ENCODE measurements at places on chromosomes 6 and 20.
A peak's percentile ranks its signal among the peaks of the same experiment; 100 is the strongest.

GRCh38 chr6:154289818-154290508 is 66.6 kb downstream of the IPCEF1 start:
- no peak for DNase-seq

- no peak for DNase-seq
Observed at GRCh38 chr6:31659649-31660380, 763 bp downstream of the C6orf47 start.

DNA sequence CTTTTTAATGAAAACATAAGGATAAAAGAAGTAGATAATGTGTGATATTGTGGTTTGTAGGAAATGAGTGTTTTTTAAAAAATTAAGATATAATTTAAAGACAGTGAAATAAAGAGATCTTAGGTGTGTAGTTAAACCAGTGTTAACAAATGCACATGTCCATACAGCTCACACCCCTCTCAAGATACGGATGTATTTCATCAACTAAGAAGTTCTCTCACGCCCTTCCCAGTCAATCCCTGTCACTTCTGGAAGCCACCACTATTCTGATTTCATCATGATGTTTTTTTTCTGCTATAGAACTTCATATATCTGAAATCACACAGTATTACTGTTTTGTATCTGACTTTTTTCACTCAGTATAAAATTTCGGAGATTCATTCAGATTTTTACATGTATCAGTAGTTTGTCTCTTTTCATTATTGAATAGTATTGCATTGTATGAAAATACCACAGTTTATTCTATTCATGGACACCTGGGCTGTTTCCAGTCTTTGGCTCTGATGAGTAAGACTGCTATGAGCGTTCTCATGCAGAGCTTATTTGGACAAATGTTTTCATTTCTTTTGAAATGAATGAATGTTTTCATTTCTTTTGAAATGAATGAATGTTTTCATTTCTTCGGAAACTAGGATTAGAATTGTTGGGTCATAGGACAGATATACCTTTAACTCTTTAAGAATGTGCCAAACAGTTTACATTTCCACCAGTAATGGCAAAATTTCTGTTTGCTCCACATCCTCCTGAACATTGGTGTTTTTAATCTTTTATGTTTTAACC is 49.7 kb upstream of the ELOVL5 start:
- DNase-seq, result no peak

GRCh38 chr6:170049641-170050561 is 241.0 kb downstream of the DLL1 start:
- no peak for DNase-seq

DNA sequence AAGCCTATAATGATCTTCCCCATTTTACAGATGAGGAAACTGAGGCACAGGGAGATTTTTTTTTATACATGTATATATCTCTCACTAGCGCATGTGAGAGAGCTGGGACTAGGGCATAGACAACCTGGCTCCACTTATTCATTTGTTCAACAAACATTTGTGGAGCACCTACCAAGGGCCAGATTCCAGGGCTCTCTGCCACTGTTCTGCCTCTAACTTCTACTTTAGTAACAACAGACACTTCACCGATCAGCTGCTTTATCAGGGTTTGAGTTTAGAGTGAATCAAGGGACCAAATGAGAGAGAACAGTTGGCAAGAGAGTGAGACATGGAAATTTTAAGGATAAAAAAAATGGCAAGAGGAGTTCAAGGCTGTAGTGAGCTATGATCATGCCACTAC is 7.4 kb downstream of the ADAT2 start:
- DNase-seq, result no peak

DNA sequence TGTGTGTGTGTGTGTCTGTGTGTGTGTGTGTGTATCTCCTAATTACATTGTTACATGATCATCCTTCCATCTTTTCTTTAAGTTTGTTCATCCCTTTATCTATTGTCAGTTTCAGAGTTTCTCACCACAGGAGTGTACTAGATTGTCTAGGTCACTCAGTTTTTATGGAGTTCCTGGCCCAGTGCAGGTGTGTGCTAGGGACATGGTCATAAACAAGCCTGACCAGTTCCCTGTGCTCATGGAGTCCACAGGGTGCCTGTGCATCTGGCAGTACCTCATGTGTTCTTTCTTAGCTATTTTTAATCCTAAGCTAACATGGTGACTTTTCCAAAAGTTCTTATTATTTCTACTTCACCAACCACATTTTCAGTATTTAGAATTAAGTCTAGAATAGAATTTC is 43.9 kb downstream of the PHACTR2 start:
- no peak for DNase-seq

DNA sequence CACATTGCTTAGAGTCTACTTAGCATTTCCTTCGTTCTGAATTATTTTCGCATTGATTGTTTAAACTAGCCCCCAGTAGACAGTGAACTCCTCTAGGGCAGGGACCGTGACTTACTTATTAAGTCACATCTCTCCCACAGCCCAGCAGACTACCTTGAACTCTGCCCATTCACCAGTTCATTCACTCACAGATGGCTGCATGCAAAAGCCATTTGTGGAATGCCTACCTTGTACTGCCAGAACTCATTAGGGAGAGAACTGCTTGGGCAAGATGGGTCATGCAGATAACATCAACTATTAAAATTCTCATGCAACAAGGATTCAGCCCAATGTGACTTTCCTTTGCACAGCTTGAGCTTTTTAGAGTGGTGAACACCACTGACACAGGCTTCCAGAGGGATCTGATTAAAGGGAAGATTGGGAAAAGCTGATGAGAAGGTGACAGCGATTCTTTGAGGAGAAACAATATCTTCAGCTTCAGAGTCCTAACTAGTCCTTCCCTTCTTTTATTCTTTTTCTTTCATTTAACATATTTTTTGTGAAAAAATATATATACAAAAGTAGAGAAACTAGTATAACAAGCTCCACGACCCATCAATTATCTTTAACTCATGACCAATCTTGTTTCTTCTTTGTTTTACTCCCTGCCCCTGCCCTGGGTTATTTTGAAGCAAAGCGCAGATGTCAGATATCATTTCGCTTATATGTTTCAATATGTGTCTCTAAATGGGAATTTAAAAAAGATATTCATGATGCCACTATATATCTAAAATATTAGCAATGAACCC is 273.9 kb downstream of the CDC5L start:
- DNase-seq, result no peak

GRCh38 chr20:31713312-31714273 is 9.1 kb downstream of the BCL2L1 start:
- no peak for DNase-seq

- DNase-seq, result peak; percentile 57
Observed at GRCh38 chr20:57622579-57623381, 2.6 kb upstream of the ZBP1 start.

DNA sequence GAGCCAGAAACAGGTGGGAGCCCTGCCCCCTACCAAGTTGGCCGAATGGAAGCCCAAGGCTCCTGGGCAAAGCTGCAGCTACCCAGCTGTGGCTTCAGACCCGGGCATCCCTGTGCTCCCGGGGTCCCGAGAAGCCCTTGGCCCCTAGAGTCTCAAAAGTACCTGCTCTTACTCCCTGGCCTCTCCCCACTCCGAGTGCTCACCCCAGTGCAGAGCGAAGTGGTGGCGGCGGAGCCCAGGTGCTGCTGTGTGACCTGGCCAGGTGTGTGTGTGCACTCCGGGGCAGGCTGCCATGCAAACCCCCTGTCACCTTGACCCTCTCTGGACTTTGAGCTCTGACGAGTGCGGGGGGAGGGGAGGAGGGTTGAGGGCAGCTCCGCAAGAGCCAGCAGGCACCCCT is 493.8 kb upstream of the MANEA start:
- DNase-seq, result no peak

DNA sequence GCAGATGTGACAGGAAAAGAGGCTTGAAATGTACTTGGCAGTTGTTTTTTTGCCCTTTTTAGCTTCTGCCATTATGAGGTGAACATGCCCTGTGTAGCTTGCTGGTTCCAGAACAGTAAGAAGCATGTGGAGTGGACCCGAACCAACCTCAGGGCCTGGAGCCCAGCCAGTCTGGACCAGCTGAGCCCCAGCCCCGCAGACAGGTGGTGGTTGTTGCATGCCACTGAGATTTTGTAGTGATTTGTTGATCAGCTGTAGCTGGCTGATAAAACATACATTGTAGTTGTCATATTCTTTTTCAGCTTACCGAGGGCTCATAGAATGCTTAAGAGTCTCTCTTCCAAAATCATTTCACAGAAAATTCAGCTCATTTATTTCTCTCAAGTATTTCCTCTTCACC is 182.2 kb downstream of the FARS2 start:
- DNase-seq, result no peak

DNA sequence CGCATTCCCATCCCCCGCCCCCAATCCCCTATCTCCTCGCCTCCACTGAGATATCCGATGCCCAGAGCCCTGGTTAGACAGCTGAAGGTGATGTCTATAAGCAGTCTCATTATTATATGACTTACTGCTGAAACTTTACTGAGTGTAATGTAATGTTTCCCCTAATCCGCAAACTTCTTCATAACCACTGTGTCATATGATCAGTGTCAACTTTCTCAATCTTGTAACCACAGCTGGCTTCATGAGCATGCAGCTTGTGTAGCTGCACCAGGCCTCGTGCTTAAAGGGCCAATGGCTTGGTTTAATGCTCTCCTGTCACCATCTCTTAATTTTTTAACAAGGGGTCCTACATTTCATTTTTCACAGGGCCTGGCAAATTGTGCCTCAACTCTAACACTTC is 8.1 kb downstream of the ASIP start:
- DNase-seq, result no peak

GRCh38 chr6:118917546-118918328 is 17.2 kb downstream of the MCM9 start:
- no peak for DNase-seq

GRCh38 chr6:7112741-7113313 is 5.1 kb downstream of the RREB1 start:
- no peak for DNase-seq

- no peak for DNase-seq
Observed at GRCh38 chr6:89616531-89616930, 22.0 kb downstream of the LYRM2 start.

- no peak for DNase-seq
Observed at GRCh38 chr6:40585651-40586269, 1.4 kb downstream of the LRFN2 start.

DNA sequence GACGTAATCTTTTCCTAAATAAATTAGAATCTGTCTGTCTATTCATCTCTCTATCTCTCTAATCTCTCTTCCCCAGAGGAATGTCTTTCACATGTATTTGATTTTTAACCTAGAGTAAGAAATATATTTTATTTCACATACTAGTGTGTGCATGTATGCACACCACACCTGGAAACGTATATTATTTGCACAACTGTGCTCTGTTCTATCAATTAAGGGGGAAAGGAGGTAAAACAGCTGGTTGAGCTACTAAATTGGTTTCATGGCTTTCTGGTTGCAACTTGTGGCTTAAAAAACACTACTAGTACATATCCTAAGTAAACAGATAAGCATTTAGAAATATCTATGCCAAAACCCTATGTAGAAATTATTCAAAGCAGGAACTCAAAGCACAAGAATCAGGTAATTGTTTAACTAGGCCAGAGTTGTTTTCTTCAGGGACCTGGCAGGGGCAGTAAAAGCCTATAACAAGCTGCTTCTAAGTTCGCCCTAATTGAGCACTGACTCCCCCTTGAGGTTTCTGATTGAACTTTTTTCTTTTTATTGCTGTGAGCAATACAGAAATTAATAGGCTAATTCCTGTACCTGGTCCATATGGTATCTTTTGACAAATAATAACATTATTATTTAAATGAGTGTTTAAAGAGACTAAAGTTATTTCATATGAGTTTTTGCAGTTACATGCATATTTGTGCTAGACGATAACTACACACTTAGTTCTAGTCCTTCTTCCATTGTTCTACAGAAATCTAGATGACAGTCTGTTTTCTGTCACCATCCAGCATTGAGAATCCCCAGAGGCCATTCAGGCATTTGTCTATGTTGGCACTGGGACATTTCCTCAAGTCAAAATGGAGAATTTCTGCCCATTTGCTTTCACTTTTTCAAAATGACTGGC is 88.6 kb downstream of the MCHR2 start:
- no peak for DNase-seq

DNA sequence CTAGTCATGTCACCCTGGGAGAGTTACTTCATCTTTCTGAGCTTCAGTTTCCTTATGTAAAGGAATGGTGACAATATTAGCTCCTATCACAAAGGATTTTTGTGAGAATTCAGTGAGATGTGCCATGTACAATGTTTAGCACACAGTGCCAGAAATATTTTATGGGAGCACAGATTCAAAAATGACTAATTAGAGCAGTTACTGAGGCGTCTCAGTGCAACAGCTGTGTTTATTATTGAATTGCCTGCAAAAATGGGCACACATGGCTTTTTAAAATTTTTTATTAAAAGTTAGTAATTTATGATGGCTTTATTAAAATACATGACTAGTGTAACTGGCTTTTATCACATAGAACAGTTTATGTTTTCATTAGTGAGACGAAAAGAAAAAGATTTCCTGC is 134.3 kb upstream of the AHI1 start:
- no peak for DNase-seq

DNA sequence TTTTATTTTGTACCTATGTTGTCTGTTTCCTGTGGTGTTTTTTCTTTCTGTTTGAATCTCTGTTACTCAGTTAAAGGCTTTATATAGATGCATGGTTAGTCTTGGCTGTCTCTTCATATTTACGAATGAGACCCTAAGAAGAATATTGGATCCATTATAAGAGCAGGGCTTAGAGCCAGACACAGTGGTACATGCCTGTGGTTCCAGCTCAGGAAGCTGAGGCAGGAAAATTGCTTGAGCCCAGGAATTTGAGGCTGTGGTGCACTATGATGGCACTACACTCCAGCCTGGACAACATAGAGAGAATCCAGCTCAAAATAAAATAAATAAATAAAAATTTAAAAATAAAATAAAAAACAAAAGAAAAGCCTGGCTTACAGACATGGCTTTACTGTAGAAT is 211.1 kb downstream of the SOD2 start:
- no peak for DNase-seq

- no peak for DNase-seq
Observed at GRCh38 chr6:161226009-161226964, 47.6 kb downstream of the AGPAT4 start.

- no peak for DNase-seq
Observed at GRCh38 chr20:16475225-16475624, 98.0 kb downstream of the KIF16B start.

- no peak for DNase-seq
Observed at GRCh38 chr6:92989656-92990055, 429.7 kb downstream of the EPHA7 start.

Data from T-helper 17 cell (primary cell).